T-helper 9 cell (primary cell): ENCODE measurements at places on chromosomes 7 and 10.

DNA sequence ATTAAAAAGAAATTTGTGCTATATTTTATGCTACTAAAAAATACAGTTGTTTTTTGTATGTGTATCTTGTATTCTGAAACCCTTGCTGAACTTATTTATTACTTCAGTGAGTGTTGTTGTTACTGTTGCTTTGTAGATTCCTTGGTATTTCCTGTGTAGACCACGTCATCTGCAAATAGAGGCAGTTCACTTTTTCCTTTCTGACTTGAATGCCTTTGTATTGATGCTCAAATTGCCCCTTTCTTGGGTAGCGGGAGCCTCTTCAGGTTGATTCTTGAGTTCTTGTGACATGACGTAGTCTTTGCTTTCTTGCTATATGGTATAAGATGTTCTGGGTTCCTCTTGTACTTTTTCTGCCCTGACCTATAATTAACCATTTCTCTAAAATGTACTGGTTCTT lies 504.1 kb downstream of the SDK1 start:
- no peak for DNase-seq

DNA sequence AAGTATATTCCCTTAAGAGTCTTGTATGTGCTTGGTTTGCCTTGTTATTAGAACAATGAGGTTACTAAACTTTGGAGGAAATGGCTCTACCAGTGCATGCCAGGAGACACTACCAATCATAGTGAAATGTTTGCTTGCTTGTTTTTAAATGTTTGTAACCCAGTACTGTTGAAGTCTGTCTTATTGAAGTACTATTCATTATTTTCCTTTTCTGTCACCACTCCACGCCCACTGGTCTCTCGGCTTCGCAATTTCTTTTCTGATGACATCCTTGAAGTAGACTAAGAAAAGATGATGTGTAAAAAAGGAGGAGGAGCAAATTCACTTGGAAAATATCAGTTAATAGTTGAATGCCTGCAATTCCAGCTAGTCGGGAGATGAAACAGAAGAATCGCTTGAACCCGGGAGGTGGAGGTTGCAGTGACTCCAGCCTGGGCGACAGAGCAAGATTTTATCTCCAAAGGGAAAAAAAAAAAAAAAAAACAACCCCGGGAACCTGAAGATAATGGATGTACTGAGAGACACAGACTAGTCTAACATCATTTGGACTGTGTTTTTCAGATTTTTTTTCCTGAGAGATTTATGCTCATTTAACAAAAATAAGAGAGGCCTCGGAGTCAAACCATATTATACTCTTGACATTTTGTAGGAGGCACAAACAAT lies 959.4 kb downstream of the PCDH15 start:
- DNase-seq = no peak

DNA sequence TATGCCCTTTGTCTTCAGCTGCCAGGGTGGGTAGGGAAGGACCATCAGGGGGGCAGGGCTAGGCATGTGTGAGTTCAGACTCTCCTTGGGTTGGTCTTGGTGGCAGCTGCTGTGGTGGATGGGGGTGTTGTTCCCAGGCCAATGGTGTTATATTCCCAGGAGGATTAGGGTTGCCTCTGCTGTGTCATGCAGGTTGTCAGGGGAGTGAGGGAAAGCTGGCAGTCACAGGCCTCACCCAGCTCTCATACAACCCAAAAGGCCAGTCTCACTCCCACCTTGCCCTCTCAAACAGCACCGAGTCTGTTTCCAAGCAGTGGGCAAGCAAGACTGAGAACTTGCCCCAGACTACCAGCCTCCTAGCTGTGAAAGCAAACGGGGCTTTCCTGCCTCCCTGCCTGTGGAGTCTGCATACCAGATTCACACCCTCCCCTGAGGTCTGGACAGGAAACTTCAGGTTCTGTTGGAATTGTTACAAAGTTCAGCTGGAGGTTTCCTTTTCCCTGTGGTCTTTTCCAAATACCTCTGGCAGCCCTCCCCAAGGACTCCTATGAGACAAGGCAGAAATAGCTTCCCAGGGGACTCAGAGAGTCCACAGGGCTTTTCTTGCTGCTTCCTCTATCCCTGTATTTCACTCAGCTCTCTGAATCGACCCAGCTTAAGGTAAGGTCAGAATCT lies 1.4 kb downstream of the HYAL4 start:
- DNase-seq = no peak

DNA sequence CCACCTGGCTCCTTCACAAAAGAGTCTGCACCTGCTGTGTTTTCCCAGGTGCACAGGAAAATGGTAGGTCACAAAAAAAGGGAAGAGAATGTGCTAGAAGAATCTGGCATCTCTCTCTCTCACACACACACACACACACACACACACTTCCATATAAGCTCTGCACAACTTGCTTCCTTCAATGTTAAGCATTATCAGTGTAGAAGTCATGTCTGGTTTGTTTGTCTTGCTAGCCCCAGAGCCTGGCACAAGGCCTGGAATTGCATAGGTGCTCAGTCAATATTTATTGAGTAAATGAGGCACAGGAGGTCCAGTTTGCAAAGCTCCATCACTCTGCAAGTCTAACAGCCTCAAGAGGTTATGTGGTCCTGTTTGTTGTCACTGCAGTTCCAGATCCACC lies 867.3 kb upstream of the AUTS2 start:
- DNase-seq = no peak

- no peak for DNase-seq
Observed at GRCh38 chr7:109951565-109951928, 1139.4 kb upstream of the LRRN3 start.

GRCh38 chr7:2787251-2787951 lies 56.7 kb downstream of the GNA12 start:
- DNase-seq = no peak

- DNase-seq = no peak
Observed at GRCh38 chr10:101290881-101291280, 61.6 kb upstream of the LBX1 start.

DNA sequence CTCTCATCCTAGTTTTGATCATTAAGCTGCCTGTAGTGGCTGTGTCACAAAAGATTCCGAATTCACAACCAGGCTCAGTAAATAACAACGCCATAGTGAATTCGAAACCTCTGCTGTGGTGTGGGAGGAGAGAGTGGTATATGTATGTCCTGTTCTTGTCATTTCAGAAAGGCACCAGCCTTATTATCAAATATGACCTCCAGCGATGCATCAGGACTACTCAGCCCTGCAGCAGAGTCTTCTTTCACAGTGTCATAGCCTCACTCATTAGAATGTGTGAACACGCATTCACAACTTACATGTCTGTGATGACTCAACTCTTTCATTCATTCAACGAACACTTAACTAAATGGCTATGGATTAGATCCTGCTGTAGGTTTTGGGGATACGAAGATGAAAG lies 15.3 kb downstream of the AOC1 start:
- no peak for DNase-seq
